ENCODE measurements at places on chromosomes 6 and 20. TPM values are rescaled to one million over a fixed set of nuclear protein-coding genes. Genes with fewer than 3 reads are reported as not detected.

Gene PACSIN1
- polyA plus RNA-seq: 1.2 TPM

Gene L3MBTL3
- polyA plus RNA-seq: 3.2 TPM

Gene MOG
- polyA plus RNA-seq: not detected

Gene MAFB
- 7.9 TPM for polyA plus RNA-seq

Gene WFDC12
- polyA plus RNA-seq: not detected

Gene NPEPL1
- 77.8 TPM for polyA plus RNA-seq

Gene BAG2
- polyA plus RNA-seq: 0.72 TPM

Gene LTA
- polyA plus RNA-seq: 0.15 TPM

Gene MYH7B
- 2.3 TPM for polyA plus RNA-seq

Gene ZNF391
- 1.2 TPM for polyA plus RNA-seq

Gene TRIM40
- not detected for polyA plus RNA-seq

Gene CALHM4
- polyA plus RNA-seq: not detected

Gene BEND6
- 0.27 TPM for polyA plus RNA-seq

Gene SMLR1
- polyA plus RNA-seq: not detected

Gene CST4
- not detected for polyA plus RNA-seq
